ENCODE measurements at places on chromosomes 6 and 20.

DNA sequence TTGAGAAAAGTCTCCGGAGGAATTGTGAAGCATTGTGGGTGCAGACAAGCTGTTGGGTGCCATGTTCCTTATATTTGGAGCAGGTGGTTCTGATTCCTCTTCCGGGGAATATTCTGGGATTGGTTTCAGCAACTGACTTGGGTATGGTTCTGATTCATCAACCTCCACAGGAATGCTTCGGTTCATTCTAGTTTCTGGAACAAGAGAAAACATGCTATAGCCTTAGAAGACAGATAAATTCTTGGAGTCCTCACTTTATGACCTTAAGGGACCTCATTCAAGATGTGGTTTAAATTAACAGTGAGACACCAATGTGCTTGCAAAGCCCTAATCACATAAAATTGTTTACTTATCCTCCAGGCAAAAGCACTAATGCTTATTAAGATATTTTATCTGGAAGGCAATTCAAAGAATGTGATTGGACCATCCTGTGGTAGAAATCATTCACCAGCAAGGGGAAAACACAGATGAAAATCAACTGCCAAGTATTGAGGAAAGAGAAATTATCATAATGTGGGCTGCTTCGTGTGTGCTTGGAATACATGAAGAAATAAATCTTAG is 13.7 kb downstream of the TRAF3IP2 start:
- DNase-seq, result no peak

DNA sequence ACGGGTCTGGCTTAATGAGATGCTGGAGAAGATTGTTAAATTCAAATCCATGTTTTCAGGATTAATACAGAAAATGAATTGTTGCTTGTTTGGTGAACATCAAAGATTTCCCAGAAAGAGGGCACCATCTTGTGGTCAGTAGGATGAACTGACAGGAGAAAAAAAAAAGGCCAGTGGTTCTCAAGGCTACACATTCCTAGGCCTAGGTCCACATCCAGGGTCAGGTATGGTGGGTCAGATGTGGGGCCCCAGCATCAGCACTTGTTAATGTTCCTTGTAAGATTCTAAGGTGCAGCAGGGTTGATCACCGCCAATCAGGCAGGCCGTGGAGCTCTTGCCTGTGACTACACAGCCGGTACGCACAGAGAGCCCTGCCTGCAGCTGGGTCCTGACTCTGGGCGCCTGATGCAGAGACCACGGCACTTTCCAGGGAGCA is 34.0 kb upstream of the FOXO3 start:
- no peak for DNase-seq

DNA sequence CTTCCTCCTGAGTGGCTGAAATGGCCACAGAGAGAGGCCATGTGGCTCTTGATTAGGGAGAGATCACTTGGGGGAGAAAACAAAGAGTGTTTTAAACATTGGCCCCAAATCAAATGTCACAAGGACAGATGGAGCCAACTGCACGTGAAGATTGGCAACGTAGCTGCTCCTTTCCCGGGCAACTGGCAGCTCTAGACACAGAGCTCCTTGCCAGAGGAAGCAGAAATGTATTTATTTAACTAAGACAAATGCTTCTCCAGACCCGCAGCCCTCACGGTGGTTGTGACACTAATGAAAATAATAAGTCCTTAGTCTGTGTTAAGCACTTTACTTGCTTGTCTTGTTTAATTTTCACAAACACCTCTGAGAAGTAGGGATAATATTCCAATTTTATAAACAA is 49.6 kb upstream of the DSN1 start:
- DNase-seq, result no peak

GRCh38 chr6:53192682-53193188 is 44.1 kb upstream of the GCM1 start:
- no peak for DNase-seq

GRCh38 chr6:39903656-39904055 is 30.6 kb downstream of the MOCS1 start:
- DNase-seq, result no peak

DNA sequence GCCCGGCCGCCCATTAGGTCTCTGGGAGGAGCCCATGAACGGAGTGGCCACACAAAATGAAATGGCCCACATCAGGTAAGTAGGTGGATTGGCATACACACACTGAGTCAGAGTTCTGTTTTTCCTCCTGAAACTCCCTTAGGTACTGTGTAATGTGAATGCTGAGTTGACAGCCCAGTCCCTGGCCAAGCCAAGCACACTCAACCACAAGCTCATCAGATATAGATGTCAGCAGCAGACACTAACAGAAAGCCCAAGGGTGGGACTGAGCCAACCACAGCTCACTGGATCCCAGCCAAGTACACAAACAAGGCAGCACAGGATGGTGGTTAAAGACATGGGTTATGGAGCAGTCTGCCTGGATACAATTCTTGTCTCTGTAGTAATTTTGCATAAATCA is 403.4 kb downstream of the GJA1 start:
- no peak for DNase-seq

- DNase-seq, result no peak
Observed at GRCh38 chr6:150897400-150897943, 32.0 kb downstream of the MTHFD1L start.

DNA sequence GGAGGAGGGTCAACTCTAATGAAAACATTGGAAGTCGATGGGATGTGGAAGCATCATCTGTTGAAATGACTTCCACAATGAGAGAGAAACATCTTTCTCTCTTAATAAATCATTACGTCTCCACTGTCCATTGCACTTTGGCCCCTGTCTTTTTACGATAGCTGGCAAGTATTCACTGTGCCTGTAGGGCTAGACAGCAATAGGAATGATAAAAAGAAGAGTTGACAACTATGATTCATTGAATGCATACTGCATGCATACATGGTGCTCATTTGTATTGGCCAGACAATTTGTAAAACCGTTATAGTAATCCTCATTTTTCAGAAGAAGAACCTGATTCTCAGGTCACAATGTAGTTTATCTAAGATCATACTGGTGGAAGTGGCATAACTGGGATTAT is 220.3 kb downstream of the KCNQ5 start:
- DNase-seq, result no peak

GRCh38 chr6:98840385-98840784 is 6.0 kb downstream of the POU3F2 start:
- DNase-seq, result no peak

- DNase-seq, result no peak
Observed at GRCh38 chr6:12012038-12012557, at the start of gene HIVEP1. Gene HIVEP1 (plus strand): TSS chr6:12012312. CDS start chr6:12015629, 3,317 bp downstream.

GRCh38 chr6:130775411-130776012 is 51.7 kb upstream of the SMLR1 start:
- DNase-seq, result no peak

DNA sequence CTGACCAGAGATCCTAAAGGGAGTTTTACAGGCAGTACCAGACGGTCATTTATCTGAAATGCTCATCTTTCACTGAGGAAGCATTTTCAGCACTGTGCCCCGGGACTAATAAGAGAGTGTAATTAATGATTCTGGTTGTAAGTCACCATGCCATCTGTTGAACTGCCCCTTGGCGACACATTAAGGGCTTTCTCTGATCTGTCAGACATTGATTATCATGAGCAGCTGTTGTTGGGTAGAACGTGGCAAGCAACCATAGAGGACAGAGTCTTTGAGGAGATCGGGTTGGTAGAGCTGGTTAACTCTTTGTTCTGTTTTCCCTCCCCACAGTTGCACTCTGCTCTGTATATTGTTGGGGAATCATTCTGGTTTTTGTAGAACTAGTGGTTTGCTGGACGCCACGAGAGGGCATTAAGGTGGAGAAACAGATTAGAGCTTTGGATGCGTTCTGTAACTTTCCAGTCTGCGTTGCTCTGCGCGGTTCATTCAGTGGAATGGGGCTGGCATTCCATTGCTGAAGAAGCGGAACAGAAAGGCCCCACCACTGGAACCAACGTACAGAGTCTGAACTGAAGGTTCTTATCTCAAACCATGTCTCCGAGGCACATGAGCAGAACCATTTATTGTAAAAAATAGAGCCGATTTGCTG is 34.3 kb downstream of the RPRD1B start:
- DNase-seq, result no peak

GRCh38 chr6:38191418-38191817 is 371.9 kb downstream of the ZFAND3 start:
- DNase-seq, result no peak

DNA sequence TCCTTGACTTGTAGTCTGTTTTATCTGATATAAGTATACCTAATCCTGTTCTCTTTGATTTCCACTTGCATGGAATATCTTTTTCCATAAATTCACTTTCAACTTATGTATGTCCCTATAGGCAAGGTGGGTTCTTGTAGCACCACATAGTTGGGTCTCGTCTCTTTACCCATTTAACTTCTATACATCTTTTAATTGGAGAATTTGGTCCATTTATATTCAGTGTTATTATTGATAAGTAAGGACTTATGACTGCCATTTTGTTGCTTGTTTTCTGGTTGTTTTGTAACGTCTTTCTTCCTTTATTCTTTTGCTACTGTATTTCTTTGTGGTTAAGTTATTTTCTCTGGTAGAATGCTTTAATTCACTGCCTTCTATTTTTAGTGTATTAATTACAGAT is 14.5 kb upstream of the ZNF311 start:
- DNase-seq, result no peak

Data from stimulated activated CD8-positive, alpha-beta memory T cell treated with anti-CD3 and anti-CD28 coated beads, Interleukin-7, amount 100 ng/mL, for 48 hours (primary cell).